ENCODE measurements at places on chromosomes 7 and 10. TPM values are rescaled to one million over a fixed set of nuclear protein-coding genes. Genes with fewer than 3 reads are reported as not detected.

The LLCFC1 gene
- total RNA-seq: not detected

The NEUROG3 gene
- not detected for total RNA-seq

The COL26A1 gene
- 6.8 TPM for total RNA-seq

The CAMK2B gene
- total RNA-seq: not detected

The PTF1A gene
- total RNA-seq: not detected

DNA sequence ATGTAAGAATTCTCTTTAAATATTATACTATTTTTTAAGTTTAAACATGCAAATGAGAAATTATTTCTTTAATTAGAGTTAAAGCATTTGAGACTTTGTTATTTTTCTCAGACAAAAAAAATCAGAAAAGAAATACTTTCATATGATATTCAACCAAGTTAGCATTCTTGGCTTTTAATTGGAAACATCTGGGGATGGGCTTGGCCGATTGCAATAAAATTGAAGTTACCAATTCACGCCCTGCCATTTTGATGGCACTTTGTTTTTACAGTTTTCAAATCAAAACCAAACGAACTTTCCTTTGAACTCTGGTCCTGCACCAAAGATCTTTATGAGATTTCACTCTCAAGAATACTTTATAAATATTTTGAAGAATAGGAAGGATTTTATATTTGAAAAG, 127.7 kb downstream of the ATE1 start:
- no peaks in the 10 kb centered on the region for H3K4me1 ChIP-seq
- DNase-seq: no peak
- no peak overlapping the region for H3K4me3 ChIP-seq
- no peaks in the 10 kb centered on the region for H3K36me3 ChIP-seq
- no peaks in the 10 kb centered on the region for H3K27me3 ChIP-seq

- H3K4me1 ChIP-seq: peaks cover 9% of the 10 kb centered on the region
- no peak overlapping the region for H3K27ac ChIP-seq
- no peak for DNase-seq
- no peak overlapping the region for H3K4me3 ChIP-seq
- H3K36me3 ChIP-seq: no peaks in the 10 kb centered on the region
Observed at GRCh38 chr10:32384171-32384570, 37.2 kb upstream of the EPC1 start.

- H3K27ac ChIP-seq: no peak overlapping the region
- H3K27me3 ChIP-seq: no peaks in the 10 kb centered on the region
- peaks cover 45% of the 10 kb centered on the region for H3K36me3 ChIP-seq
- H3K4me3 ChIP-seq: no peak overlapping the region
- DNase-seq: no peak
- H3K4me1 ChIP-seq: peaks cover 4% of the 10 kb centered on the region
Observed at GRCh38 chr7:16691241-16691640, 45.3 kb downstream of the BZW2 start.

DNA sequence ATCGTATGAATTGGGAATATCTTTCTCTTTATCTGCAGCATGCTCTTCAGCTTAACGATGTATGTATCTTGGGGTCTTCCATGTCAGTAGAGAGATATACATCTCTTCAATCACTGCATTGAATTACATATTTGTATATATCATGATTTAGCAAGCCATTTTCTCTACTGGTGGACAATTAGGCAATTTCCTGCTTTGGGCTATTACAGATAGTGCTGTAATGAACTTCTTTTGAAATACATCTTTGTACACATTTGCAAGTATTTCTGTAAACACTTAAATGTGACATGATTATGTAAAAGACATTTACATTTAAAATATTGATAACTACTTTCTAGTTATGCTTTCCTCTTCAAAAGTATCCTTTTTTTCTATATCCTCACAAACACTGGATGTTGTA, 199.0 kb downstream of the PPP1R9A start:
- no peaks in the 10 kb centered on the region for H3K36me3 ChIP-seq
- no peaks in the 10 kb centered on the region for H3K27me3 ChIP-seq
- H3K4me3 ChIP-seq: no peak overlapping the region
- H3K27ac ChIP-seq: no peak overlapping the region
- no peak for DNase-seq

DNA sequence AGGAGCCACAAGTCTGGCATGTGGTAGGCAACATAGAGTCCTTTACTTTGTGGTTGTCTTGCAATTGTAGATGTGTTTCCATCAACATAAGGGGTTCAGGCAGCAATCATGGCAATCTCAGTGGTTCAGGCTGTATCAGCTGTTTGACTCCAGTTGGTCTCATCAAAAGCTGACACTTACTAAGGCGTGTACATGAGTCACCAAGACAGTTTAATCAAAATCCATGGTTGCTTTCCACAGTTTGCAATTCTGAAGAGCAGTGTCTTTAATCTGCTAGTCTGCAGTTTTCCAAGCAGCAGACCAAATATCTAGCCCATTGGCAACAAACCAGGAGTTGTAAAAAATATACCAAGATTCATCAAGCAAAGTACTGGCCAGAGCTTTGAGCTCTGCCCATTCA, 210.2 kb downstream of the MDFIC start:
- DNase-seq: no peak
- no peak overlapping the region for H3K4me3 ChIP-seq
- H3K4me1 ChIP-seq: no peaks in the 10 kb centered on the region
- H3K36me3 ChIP-seq: no peaks in the 10 kb centered on the region
- H3K27me3 ChIP-seq: no peaks in the 10 kb centered on the region

DNA sequence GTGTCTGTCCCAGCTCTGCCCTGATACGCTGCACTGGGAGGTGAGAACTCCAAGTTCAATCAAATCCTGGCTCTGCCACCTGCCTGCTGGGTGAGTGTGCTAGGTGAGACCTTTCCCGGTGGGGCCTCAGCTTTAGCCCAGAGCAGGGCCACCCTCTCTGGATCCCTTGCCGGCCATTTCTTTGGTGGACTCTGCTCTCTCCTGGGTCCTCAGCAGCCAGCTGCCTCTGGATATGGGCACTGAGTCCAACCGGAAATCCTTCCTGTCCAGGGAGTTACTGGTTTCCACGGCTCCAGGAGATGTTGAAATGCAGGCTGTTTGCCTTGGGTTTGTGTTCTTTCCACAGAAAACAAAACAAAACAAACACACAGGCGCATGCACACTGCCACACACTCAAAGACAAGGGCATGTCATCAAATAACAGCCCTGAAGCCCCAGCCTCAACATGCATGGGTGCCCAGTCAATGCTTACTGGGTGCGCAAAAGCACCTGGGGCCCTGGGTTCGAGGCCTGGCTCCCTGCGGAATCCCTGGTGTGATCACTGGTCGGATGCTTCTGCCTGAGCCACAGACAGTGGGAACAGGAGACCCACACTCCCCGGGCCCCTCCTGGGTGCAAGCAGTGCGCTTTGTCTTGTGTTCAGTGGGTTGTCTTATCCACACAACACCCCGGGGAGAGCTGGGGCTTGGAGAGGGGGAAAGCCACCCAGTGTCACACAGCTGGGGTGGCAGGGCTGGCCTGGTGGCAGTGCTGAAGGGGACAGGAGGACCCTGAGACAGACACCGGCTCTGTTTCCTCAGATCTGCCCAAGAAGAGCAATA, 33.1 kb downstream of the PPIF start:
- H3K27me3 ChIP-seq: no peaks in the 10 kb centered on the region
- H3K4me3 ChIP-seq: no peak overlapping the region
- H3K27ac ChIP-seq: no peak overlapping the region
- no peak for DNase-seq

DNA sequence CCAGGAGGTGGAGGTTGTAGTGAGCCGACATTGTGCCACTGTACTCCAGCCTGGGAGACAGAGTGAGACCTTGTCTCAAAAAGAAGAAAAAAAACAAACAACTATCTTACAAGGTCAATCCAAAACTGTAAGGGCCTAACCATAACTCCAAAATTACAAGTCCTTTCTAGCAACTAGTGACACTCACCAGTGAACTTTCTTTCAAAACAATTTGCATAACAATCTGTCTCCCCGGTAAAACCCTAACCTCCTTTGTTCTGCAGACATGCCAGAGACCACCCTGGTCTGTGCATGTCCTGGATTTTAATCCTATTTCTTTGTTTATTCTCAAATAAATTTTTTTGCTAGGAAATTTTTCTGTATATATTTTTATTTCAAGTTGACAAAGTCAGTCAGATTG, 68.1 kb downstream of the EXOC6 start:
- DNase-seq: no peak
- H3K36me3 ChIP-seq: no peaks in the 10 kb centered on the region
- no peak overlapping the region for H3K27ac ChIP-seq
- H3K27me3 ChIP-seq: no peaks in the 10 kb centered on the region

DNA sequence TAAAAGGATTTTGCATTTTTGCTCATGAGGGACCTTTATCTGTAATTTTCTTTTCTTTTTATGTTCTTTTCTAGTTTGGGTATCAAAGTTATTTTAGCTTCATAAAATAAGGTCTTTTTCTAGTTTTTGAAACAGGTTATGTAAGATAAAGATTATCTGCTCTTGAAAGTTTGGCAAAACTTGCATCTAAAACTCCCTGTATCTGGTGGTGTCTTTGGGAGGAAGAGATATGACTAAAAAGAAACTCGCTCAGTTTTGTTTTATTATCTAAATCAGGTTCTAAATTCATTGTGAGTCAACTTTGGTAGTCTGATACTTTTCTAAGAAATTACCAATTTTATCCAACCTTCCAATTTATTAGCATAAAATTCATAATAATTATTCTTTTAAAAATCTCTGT, 55.1 kb downstream of the VCL start:
- no peak overlapping the region for H3K4me3 ChIP-seq
- peaks cover 21% of the 10 kb centered on the region for H3K4me1 ChIP-seq
- no peak overlapping the region for H3K27ac ChIP-seq
- no peaks in the 10 kb centered on the region for H3K27me3 ChIP-seq
- DNase-seq: no peak

- no peak for DNase-seq
- H3K4me3 ChIP-seq: no peak overlapping the region
- no peaks in the 10 kb centered on the region for H3K36me3 ChIP-seq
- peaks cover 5% of the 10 kb centered on the region for H3K27me3 ChIP-seq
- no peak overlapping the region for H3K27ac ChIP-seq
- H3K4me1 ChIP-seq: peaks cover 4% of the 10 kb centered on the region
Observed at GRCh38 chr7:151838861-151839381, 38.0 kb downstream of the PRKAG2 start.

DNA sequence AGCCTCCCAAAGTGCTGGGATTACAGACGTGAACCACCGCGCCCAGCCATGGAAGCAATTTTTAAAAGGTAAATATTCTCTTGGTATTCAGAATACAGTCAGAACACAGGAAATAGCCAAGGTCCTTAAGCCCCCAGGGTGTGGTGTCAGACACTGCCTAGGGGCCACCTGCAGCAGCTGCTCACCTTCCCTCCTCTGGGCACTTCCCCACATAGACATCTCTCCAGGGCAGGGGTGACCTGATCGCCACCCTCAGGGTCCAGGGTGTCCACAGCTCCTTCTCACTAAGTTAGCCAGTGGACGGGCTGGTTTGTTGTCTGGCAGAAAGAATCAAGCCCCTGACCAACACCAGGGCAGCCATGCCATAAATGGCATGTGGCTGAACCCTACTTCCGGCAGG, 15.9 kb downstream of the URGCP start:
- H3K27me3 ChIP-seq: no peaks in the 10 kb centered on the region
- H3K4me1 ChIP-seq: no peaks in the 10 kb centered on the region
- no peak overlapping the region for H3K27ac ChIP-seq
- no peak for DNase-seq
- no peak overlapping the region for H3K4me3 ChIP-seq

DNA sequence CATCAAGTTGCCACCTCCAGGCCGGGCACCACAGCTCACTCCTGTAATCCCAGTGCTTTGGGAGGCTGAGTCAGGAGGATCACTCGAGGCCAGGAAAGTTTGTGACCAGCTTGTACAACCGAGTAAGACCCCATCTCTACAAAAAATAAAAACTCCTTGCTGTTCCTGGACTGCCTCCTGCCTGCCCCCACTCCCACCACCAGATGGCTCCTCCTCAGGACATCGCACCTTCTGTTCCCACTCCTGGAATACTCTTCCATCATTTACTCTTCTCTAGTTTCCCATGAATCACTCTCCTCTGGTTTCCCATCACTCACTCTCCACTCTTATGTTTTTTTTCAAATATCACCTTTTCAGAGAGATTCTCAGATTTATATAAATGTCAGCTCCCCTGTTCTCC, 540.7 kb downstream of the CALN1 start:
- no peak overlapping the region for H3K27ac ChIP-seq
- no peaks in the 10 kb centered on the region for H3K36me3 ChIP-seq
- no peak overlapping the region for H3K4me3 ChIP-seq
- DNase-seq: no peak
- H3K27me3 ChIP-seq: no peaks in the 10 kb centered on the region

GRCh38 chr7:158976468-158976848, 120.1 kb downstream of the DYNC2I1 start:
- H3K36me3 ChIP-seq: no peaks in the 10 kb centered on the region
- H3K27me3 ChIP-seq: no peaks in the 10 kb centered on the region
- no peak overlapping the region for H3K27ac ChIP-seq

- peaks cover 9% of the 10 kb centered on the region for H3K4me1 ChIP-seq
- no peaks in the 10 kb centered on the region for H3K27me3 ChIP-seq
- H3K36me3 ChIP-seq: peaks cover 8% of the 10 kb centered on the region
- H3K4me3 ChIP-seq: no peak overlapping the region
- no peak for DNase-seq
- H3K27ac ChIP-seq: no peak overlapping the region
Observed at GRCh38 chr7:5500056-5500776, 76.6 kb upstream of the TNRC18 start.

DNA sequence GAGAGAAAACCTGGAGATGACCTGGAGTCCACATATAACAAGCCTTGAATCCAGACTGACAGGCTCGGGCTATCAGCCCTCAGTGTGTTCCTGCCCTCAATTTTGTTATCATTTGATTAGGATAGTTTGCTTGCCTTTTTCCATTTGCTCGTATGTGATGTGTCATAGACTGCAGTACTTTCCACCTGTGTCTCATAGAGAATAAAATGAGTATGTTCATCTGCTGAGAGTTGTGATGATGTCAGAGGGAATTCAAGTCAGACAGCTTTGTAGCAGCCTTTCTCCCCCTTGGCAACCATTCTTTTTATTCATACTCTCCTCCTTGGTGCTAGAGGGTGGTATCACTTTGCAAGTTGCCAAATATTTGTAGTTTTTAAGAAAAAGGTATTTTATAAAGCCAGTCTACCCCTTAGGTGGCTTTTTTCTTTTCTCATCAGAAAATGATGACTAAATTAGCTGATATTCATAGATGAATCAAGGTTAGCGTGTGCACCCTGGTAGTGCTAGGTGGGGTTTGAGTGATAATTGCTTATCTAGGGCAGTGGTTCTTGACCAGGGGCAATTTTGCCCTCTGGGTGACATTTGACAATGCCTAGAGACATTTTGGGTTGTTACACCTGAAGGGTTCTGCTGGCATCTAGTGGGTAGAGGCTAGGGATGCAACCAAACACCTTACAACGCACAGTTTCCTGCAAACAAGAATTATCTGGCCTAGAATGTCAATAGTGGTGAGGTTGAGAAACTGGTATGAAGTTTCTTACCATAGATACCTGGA, 5.4 kb downstream of the SGPL1 start:
- no peak overlapping the region for H3K4me3 ChIP-seq
- no peak for DNase-seq
- peaks cover 35% of the 10 kb centered on the region for H3K36me3 ChIP-seq

GRCh38 chr10:71472912-71473311, 76.2 kb downstream of the CDH23 start:
- H3K4me3 ChIP-seq: no peak overlapping the region
- H3K27me3 ChIP-seq: peaks cover 18% of the 10 kb centered on the region
- no peak for DNase-seq
- H3K27ac ChIP-seq: no peak overlapping the region
- no peaks in the 10 kb centered on the region for H3K36me3 ChIP-seq

Measured in astrocyte (in vitro differentiated cells and primary cell).